ENCODE measurements at places on chromosomes 5 and 9.

DNA sequence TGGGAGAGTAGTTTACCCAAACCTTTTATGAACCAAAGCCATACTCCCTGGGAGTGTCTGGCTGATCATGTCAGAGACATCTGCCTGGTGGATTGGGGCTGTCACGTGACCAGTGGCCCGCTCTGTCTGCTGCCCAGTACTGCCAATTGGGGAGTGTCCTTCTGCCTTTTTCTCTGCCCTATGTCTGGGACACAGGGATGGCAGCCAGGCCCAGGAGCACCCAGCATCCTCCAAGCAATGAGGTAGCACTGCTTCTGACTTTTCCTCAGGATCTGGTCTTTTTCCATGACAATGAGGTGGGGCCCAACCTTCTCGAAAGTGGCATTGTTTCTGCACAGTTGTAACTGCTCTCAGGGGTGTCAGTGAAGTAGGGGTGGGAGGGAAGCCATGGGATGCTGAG, 21.8 kb downstream of the DAPK1 start:
- DNase-seq, result no peak

DNA sequence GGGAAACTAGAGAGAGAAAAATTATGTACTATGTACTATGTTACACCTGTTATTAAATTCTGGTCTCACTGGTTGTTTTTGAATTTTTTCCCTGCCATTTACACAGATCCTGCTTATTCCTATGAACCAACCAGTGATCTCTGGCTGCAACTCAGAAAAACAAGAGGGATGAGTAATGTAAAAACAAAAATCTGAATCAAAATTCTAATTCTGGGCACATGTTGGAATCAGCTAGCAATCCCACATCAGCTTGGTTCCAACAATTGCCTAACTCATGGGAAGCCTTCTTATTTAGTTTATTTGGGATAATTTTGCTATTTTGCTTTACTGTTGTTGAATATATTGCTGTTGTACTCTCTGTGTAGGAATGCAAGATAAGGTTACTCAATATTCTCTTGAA, 78.3 kb downstream of the PLK2 start:
- DNase-seq, result no peak

- DNase-seq, result no peak
These were observed 901.7 kb downstream of the TLE1 start for GRCh38 chr9:80787636-80788035.

- no peak for DNase-seq
These were observed 11.2 kb downstream of the C9orf43 start for GRCh38 chr9:113421726-113422125.

DNA sequence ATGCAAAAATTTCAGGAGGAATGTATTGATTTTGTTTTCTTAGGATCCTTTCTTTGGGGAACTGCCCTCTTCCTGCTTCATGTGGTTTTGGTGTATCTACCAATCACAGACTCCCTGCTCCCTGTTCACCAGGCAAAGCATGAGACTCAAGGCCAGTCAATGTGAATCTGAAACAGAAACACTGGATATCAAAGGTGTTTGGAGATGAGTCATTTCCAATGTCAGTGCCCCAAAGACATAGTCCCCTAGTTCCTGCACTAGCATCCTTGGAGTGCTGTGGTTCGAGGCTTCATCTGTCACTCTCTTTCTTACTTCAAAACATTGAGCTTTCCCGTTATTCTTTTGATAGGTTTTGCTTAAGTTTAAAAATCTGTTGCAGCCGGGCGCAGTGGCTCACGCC, 8.1 kb downstream of the PPP3R2 start:
- no peak for DNase-seq

- DNase-seq, result no peak
These were observed 426.3 kb downstream of the CETN3 start for GRCh38 chr5:89983216-89983615.
